Endothelial cell of umbilical vein (primary cell): ENCODE measurements at places on chromosomes 3 and 15.

DNA sequence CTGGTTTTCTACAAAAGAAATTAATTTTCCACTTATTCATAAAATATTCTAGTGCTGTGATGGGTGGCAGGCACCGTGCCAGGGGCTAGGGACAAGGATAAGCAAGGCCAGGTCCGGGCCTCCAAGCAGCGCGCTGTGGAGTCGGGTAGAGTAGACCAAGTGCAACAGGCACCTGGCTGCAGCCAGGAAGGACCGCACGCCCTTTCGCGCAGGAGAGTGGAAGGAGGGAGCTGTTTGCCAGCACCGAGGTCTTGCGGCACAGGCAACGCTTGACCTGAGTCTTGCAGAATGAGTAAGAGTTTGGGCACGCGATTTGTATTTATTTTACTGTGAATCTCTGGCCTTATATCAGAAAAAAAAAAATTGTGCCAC is at the start of gene CASR:
Gene CASR (plus strand): TSS at position 148 of the 372 bp plus-strand sequence. CDS start 70,522 bp downstream, outside the sequence.
- no peak for DNase-seq

- no peak for DNase-seq
Observed at GRCh38 chr15:42158941-42159340, 2.5 kb upstream of the PLA2G4F start.

GRCh38 chr3:162992741-162993140 is 1496.1 kb downstream of the OTOL1 start:
- DNase-seq = no peak

DNA sequence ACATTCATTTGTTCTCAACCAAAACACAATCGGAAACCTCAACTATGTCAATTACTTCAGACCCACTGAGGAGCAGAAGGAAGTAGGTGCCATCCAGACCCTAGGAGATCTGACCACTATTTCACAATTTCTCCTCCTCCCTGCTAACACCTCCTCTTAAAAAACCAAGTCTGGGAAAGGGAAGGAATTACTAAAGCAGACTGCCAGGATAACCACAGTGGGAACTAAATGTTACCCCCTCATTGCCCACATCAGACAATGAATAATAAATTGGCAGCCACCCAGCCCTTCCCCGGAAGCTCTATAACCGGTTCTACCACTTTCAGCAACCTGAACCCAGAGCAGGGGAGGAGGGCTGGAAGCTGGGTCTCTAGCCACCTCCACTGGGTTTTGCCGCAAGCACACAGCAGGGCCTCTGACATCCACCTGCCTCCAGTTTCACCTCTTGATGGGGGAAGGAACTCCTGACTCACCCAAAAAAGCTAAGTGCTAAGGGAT is 17.6 kb downstream of the C15orf62 start:
- DNase-seq = peak; percentile 71

GRCh38 chr15:92706201-92706600 is 50.6 kb upstream of the FAM174B start:
- no peak for DNase-seq

- DNase-seq = no peak
Observed at GRCh38 chr15:57373251-57373881, 2.9 kb upstream of the CGNL1 start.

DNA sequence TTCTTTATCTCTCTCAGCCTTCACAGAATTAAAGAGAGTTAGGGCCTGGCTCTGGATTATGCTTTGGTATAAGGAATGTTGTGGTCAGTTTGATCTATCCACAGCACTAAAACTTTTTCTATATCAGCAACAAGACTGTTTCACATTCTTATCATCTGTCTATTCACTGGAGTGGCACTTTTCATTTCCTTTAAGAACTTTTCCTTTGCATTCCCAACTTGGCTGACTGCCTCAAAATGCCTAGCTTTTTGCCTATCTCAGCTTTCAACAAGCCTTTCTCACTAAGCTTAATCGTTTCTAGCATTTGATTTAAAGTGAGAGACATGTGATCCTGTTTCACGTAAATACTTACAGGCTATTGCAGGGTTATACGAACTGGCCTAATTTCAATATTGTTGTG is 471.8 kb downstream of the GBE1 start:
- peak; percentile 36 for DNase-seq

DNA sequence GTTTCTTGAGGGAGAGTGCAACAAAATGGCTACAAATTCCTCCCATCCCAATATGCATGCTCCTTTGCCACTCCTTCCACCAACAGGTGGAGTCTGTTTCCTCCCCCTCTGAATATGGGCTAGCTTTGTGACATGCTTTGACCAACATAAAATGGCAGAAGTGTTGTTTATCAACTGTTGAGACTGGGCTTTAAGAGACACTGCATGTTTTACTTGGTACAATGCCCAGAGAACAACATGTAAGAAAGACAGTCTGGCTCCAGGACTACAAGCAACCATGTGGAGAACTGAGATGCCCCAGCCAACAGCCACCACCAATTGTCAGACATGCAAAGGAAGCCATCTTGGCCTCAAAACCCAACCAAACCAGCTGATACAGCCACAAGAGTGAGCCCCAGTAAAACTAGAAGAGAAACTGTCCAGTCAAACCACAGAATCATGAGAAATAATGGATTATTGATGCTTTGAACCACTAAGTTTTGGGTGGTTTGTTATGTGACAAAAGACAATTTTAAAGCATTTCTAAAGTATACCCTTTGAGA is 40.5 kb downstream of the NUDT16 start:
- DNase-seq = no peak

DNA sequence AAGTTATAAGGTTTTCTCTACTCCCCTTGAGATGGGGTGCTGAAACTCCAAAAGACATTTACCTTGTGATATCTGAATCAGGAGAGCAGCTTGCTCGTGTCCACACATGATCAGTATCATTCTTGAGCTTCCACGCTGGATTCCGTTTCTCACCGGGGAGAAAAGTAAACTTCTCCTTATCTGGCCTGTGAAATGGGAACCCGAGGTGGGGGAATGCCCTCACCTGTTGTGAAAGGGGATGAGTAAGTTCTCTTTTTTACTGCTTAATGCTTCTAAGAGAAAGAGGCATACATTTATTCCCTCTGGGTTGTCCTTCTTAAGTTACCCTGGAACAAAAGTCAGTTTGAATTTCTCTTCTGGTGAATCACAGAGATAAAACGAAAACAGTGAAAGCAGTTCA is 440.5 kb upstream of the ADAMTS9 start:
- no peak for DNase-seq

GRCh38 chr3:24773798-24774197 is 279.1 kb upstream of the THRB start:
- peak; percentile 61 for DNase-seq

DNA sequence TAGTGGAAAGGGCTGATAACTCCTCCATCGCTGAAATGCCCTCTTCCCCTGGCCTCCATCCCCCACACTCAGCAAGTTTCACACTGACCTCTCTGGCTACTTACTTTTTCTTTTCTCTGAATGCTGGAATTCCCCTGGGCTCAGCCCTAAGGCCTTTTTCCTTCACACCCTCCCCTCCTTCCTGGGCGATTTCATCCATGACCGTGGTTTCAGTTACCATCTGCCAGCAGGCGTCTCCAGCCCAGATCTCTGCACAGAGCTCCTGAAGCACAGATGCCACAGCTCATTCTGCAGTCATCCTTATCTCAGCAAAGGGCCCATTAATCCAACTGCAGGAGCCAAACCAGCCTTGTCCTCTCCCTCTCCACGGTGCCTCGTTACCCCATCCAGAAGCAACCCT is 114.0 kb downstream of the RFTN1 start:
- DNase-seq = no peak

GRCh38 chr15:67127965-67128364 is 62.6 kb downstream of the SMAD3 start:
- DNase-seq = peak; percentile 62

GRCh38 chr3:16600780-16601536 is 4.3 kb downstream of the DAZL start:
- peak; percentile 80 for DNase-seq

- DNase-seq = no peak
Observed at GRCh38 chr3:99965681-99966408, 148.2 kb downstream of the CMSS1 start.

- DNase-seq = no peak
Observed at GRCh38 chr3:181764544-181764943, 52.8 kb downstream of the SOX2 start.

GRCh38 chr3:29892976-29893554 is 612.2 kb downstream of the RBMS3 start:
- no peak for DNase-seq

- peak; percentile 74 for DNase-seq
Observed at GRCh38 chr3:110815008-110815583, 256.5 kb upstream of the NECTIN3 start.

DNA sequence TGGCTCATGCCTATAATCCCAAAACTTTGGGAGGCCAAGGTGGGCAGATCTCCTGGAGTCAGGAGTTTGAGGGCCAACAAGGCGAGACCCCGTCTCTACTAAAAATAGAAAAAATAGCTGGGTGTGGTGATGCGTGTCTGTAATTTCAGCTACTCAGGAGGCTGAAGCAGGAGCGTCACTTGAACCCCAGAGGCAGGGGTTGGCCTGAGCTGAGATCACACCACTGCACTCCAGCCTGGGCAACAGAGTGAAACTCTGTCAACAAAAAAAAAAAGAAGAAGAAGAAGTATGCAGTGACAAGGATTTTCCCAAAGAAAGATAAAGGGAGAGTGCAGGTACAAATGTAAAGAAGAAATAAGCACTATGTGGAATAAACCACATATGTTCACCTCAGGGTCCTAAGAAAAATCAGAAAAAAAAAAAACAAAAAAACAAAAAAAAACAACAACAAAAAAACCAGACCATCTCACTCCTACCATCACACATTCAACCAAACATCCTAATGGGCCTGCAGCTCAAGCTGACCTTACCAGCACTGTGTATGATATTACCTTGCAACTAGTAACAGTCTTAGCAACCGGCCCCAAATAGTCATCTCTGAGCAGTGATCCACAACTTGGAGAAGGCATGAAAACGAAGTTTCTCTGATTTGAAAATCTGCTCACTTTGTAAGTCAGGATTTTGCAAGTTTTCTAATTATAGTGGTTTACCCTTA is 296.7 kb upstream of the PROK2 start:
- no peak for DNase-seq

DNA sequence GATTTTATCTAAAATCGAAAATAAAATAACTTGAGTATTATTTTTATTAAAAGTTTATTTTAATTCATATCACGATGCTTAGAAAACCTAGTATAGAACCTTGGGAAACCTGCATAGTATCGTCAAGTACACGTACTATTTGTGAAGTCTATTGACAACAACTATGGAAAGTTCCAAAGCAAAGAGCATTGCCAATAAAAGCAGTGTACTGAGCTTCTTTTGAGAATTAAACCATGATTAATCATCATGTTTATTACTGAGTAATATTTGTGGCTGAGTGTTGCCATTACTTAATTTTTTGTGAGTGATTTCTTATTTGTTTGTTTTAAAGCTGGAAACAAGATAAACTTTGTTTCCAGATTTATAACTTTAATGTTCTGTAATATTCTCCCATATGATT is 674.1 kb downstream of the CADM2 start:
- no peak for DNase-seq

- DNase-seq = peak; percentile 84
Observed at GRCh38 chr15:99476413-99477222, 89.2 kb upstream of the MEF2A start.

DNA sequence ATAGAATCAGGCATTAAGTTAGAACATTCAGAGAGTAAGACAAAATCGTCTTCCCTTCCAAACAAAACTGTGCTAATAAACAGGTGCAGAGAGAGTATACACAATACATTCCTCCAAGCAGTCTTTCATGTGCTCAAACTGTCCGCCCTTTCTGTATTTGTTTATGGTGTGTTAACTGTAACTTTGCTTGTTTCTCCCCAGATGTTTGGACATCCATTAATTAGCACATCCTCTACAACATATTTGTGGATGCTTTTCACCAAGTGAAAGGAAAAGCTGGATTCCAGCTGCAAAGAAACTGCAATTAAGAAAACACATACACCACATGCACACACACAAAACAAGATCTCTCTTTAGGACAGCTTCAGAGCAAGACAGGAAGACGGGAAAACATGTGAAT is 912.6 kb downstream of the NTRK3 start:
- no peak for DNase-seq

GRCh38 chr3:74564560-74564959 is 49.9 kb downstream of the CNTN3 start:
- no peak for DNase-seq

DNA sequence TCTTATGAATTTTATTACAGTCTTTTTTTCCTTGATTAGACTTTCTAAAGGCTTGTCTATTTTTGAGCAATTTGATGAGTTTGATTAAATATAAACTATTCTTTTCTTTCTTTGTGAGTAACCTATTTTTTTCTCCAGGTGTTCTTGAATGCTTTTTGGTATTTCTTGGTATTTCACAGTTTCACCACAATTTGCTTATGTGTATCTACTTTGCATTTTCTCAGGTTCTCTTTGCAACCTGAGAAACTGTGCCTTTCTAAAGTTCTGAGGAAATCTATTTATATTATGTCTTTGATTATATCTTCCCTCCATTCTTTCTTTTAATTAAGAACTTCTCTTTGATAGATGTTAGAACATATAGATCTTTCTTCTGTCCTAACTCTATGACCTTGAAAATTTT is 117.1 kb upstream of the MLF1 start:
- no peak for DNase-seq

DNA sequence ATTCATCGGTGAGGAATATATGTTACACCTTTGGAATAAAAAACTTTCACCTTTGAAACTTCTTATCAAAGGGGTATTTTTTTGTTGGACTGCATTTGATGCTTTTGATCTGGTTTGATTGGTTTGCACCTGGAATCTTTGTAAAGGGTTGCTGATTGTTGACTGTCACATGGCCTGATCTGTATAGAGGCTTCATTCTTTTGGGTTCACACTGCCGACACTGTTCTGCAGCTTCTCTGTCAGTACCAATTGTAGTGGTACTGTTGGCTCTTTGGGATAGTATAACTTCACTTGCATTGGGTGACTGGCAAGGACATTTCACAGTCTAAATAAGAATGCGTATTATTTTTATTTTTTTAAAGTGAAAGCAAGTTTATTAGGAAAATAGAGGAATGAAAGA is 155.7 kb downstream of the DOCK3 start:
- no peak for DNase-seq

DNA sequence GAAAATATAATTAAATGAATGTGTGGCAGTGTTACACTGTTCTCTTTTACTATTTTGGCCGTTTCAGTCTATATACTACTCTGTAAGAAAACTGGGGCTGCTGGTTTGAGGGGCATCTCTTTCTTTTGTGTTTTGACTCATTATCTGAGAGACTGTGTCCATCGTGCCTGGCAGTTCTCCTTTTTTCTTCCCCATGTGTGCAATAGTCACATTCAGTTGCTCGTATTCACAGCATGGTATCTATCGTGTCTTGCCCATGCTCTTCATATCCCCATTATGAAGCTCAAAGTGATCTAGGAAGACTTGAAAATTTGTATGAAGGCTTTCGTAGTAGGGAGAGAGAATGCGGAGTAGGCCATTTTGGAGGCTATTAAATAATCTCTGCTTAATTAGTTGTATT is 29.8 kb upstream of the FAH start:
- no peak for DNase-seq
